Smooth muscle cell of trachea (primary cell): ENCODE measurements at places on chromosomes 6 and 20. TPM values are rescaled to one million over a fixed set of nuclear protein-coding genes. Genes with fewer than 3 reads are reported as not detected.

CD93 gene
- total RNA-seq, result 1.0 TPM in 1 of 2 replicates, not detected in the other

APOBEC2 gene
- total RNA-seq, result not detected in 2 replicates

PREX1 gene
- total RNA-seq, result 16.9 and 34.9 TPM in 2 replicates

IMPG1 gene
- total RNA-seq, result not detected in 2 replicates

SLC17A4 gene
- not detected in 2 replicates for total RNA-seq

MUC22 gene
- under 0.01 TPM in 1 of 2 replicates, not detected in the other for total RNA-seq

SCRT2 gene
- not detected in 2 replicates for total RNA-seq
